Spinal cord (tissue), 10 donors: ENCODE measurements at places on chromosomes 3 and 15.

DNA sequence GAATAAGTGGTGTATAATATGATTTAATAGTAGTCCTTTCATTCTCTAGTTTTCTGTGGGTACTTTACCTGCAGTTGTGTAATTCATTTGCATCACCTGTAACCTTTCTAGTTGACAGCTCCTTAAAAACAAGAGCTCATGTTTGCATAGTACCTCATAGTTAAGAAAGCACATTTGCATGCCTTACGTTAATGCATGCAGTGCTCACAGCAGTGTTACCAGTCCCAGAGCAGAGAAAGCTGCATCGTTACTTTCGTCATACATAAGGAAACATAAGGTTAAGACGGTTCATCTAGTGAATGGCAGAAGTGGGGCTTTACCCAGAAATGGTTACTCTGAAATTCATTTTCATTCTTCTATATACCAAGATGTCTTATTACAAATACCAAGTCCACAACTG, 111.3 kb downstream of the AKAP13 start:
- no peak for DNase-seq

DNA sequence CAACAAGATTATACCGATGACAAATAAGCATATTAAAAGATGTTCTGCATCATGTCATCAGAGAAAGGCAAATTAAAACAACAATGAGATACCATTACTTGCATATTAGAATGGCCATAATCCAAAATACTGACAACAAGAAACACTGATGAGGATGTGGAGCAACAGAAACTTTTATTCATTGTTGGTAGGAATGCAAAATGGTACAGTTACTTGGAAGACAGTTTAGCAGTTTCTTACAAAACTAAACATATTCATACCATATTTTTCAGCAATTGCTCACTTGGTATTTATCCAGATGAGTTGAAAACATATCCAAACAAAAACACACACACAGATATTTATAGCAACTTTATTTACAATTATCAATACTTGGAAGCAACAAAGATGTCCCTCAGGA, 160.9 kb upstream of the MME start:
- DNase-seq = no peak

DNA sequence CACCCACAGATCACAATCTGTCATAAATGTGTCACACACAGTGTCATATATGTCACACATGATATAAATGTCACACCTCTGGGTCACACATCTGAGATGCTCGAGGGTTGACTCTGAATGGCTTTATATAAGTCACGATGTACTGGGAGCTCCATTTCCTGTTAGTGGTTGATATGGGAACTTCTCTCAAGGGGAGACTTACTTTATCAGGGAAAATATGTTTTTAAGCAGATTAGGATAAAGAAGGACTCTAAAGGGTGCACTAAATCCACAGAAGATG, 83.9 kb upstream of the MEF2A start:
- DNase-seq = no peak

DNA sequence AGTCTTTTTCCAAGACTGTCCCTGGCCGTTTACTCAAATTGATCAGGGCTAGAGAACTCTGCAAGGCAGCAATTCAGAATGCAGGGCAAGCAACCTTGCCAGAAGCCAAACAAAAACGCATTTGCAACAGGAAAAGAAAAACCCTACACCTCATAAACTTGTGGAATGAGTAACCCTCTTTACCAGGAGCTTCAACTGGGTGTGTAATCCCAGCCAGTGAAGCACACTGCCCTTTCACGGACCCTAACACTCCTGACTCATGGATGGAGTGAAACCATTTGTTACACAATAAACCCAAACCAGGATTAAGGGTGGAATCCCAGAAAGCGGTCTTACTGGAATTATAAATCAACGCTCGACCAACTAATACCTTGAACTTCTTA, 14.8 kb upstream of the LDHAL6B start:
- DNase-seq = no peak

- DNase-seq = peak; percentile 97
These were observed 8.7 kb downstream of the SEMA3F start for GRCh38 chr3:50163572-50164455.

GRCh38 chr3:126438746-126439145, 36.9 kb downstream of the ZXDC start:
- no peak for DNase-seq

DNA sequence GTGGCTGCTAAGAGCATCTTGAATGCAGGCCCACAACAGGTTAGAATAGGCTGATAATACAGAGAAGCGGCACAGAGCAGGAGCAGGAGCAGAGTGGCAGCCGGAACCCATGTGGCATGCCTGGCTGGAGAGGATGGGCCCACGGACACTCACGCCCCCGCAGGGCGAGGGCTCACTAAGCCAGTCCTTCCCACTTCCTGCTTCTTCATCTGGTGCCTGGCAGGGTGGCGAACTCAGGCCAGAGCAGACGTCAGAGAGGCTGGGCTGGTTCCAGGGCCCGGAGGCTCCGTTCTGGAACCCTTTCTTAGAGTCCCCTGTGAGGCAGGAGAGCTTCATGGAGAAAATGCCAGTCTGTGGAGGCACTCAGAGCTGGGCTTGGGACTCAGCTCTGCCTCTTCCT, 195.1 kb downstream of the NTRK3 start:
- DNase-seq = no peak

- DNase-seq = no peak
These were observed 68.2 kb downstream of the IQGAP1 start for GRCh38 chr15:90456236-90456635.

DNA sequence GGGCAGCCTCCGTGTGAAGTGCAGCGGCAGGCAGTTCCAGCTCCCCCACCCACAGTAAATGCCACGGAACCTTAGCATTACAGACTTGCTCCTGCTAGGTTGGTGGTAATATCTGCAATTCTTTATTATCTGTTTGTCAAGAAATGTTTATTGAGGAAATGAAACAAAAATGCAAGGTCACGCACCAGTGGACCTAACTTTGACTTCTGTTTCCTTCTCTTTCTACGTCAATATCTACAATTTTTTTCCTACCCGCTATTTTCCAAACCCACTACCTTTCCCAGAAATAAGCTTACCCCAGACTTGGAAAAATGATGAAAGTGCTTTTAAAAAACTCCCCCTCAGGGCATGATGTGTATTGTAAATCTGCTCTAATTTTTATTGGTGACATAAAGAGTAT, 18.9 kb downstream of the ILDR1 start:
- no peak for DNase-seq

DNA sequence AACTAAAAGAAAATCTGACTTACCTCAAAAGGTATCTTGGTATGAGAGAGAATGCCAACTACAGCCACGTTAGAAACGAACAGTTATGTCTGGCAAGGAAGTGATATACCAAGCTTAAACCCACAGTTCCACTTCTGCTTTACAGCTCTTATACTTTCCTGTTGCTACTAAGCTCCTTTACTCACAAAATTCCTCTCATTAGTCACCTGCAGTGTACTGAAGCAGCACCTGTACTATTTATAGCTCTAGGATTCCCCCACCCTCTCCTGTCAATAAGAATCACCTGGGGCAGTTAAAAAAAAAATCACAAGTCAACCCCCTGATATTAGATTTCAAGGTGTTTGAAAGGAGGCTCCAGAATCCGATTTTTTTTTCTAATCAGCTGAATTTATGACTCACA, 2.9 kb upstream of the TMEM266 start:
- DNase-seq = no peak

- DNase-seq = no peak
These were observed 82.5 kb downstream of the ADAMTS17 start for GRCh38 chr15:100259266-100259665.

DNA sequence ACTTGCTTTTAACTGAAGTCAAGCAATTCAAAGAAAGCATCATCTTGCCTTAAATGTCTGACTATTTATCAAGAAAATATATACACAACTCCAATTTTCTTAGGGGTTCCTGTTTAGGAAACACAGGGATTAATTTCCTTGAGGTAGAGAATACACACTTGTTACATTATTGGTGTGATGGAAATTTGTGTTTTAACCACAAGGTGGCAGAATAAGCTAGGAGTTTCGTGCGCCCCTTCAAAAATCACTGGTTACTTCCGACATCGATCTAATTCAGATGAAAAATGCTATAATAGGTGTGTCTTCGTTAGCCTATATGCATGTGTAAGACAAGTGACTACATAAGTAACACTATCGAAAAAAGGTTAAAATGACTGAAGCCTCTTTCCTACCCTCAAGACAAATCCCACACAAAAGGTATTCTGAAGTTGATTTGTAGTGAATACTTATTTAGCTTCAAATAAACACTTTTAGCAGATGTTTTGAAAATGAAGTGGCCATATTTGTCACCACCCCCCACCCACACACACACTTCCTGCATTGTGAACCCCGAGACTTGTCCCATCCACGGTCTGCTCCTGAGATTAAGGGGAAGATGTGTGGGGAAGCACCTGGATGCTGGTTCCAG, 246.5 kb downstream of the ROBO1 start:
- DNase-seq = peak; percentile 60

- DNase-seq = no peak
These were observed 32.6 kb upstream of the PDE8A start for GRCh38 chr15:84949043-84949442.

GRCh38 chr3:188471723-188472122, 317.8 kb downstream of the LPP start:
- no peak for DNase-seq

- no peak for DNase-seq
These were observed 14.7 kb downstream of the FAM107A start for GRCh38 chr3:58562498-58562897.

GRCh38 chr3:131546441-131546840, 43.7 kb upstream of the MRPL3 start:
- DNase-seq = no peak

- no peak for DNase-seq
These were observed 19.6 kb downstream of the PLXNA1 start for GRCh38 chr3:127002195-127003174.

DNA sequence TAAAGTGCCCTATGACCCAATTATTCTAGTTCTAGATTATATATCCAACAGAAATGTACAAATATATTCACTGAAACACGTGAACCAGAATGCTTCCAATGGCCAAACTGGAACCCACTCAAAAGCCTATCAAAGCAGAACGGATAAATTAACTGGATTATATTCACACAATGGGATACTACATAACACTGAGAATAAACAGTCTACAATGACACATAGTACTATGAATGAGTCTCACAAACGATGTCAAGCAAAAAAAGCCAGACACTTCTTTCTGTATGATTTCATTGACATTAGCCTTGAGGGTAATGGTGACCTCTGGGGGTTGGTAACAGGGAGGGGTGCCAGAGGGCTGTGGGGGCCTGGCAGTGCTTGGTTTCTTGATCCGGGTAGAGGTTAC, 50.9 kb upstream of the HACD2 start:
- no peak for DNase-seq

- no peak for DNase-seq
These were observed 1.3 kb downstream of the ST3GAL6 start for GRCh38 chr3:98764472-98764884.

- DNase-seq = no peak
These were observed 58.7 kb upstream of the TGFBR2 start for GRCh38 chr3:30547716-30548115.

- DNase-seq = no peak
These were observed 93.9 kb downstream of the ABHD5 start for GRCh38 chr3:43784640-43785011.

- DNase-seq = no peak
These were observed 47.7 kb upstream of the FMN1 start for GRCh38 chr15:33242165-33242564.

DNA sequence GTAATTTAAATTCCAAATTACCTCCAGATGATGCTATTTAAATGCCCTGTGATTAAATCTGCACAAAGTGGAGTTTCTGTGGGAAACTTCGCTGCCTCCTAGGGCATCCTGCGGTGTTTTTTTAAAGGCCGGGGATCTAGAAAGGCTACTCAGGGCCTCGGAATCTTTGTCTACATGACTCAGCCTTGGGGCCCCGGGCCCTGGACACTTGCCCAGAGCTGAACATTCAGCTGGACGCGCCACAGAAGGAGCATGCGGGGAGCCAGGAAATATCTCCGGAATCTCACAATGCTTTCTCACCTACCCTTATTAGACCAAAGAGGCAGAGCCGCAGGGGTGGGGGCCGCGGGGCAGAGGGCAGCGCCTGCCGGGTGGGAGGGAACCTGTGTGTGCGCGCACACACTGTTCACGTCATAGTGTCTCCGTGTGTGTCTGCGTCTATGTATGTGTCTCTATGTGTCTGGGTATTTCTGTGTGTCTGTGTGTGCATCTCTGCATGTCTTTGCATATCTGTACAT, 145.5 kb upstream of the TPM1 start:
- DNase-seq = no peak

- DNase-seq = no peak
These were observed 30.5 kb upstream of the TIPARP start for GRCh38 chr3:156643729-156644389.

DNA sequence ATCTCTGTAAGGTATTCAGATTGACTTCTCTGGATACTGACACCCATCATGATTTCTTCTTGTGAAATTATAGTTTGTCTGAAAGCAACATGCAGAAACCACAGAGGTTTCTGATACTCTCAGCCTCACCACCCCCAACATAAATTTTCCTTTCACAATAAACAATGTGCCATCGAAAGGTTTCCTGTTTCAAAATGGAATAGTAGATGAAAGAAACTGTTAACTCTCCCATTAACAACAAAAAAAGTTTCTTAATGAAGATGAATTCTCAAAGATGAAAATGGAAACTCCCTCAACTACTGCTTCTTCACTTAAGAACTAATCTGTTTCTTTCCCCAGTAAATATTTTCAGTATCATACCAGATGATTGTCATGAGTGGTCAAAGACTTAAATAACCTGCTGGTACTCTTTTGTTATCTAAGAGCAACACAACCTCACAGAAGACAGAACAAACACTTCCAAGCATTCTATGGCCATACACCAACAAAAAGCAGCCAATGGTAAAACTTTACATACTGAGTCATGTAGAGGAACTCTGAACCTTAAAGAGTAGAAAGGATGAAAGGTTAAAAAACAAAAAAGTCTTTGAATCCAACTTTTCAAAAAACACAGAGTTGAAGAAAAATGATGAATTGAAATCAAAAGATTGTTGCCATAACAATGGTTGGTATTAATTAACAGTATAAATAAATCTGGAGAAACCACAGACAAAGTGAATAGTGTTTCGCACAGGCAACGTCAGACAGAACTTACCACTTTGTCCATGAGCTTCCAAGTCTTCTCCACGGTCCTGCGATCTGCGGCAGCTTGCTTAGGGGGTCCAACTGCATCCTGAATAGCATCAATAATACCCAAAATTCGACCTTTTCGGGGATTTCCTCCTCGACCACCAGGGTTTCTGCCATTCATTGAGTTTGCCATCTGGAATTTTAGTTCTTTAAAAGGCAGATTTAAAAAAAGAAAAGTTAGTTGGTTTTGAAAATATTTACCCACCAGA, 1.9 kb downstream of the CBLB start:
- DNase-seq = peak; percentile 47

GRCh38 chr15:35674873-35675781, 129.2 kb upstream of the DPH6 start:
- DNase-seq = no peak

- DNase-seq = no peak
These were observed 397.2 kb downstream of the MECOM start for GRCh38 chr3:169266351-169266750.
